RWPE2 (cell line): ENCODE measurements at places on chromosomes 12 and 14.

- DNase-seq, result no peak
Measured at GRCh38 chr12:18919871-18920511, 182.1 kb downstream of the CAPZA3 start.

DNA sequence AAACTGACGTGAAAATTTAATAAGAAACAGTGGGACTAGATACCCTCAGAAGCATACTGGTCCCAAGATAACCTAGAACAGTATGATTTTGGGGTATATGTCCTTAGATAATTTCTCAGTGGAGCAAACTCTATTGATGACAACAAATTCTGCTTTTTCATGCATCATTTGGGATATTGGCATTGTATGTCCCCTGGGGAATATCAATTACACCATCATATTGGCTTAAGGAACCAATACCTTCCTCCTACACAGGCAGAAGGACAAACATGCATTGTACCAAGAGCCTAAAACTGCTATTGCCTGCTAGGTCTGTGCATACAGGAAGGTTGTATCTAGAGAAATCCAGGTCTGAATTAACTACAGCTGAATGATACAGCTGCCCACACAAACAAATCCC lies 17.6 kb upstream of the CDH24 start:
- no peak for DNase-seq

DNA sequence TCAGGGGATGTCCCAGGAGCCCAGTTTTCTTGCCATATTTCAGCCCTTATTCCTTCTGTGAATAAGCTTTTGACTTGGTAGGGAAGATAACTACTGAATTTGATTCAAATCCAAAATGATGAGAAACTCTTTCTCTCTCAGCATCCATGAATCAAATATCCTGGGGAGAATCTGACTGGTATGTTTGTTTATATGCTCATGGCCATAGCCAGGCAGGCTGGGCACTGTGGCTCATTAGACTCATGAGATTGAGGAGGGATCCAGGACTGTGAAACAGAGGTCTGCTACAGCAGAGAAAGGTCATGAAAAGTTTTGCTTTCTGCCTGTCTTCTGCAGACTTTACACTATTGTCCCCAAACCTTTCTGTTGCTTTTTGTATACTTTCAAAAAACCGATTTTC lies 346.4 kb upstream of the ATP2B1 start:
- DNase-seq, result no peak

DNA sequence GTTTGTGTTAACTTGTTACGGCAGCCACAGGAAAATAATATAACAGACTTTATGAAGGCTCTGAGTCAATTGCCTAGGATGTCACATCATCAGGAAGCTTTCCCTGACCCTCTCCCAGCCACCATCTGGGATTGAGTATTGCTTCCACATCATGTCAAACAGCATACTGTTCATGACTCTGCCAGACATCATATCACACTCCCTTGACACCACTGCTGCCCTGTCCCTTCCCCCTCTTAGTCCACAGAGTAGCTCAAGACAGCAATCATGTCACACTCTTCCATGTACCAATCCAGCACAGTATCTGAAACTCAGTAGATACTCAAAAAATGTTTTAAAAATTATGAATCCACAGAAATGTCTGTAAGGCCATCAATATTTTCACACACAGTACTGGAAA lies 168.0 kb downstream of the PIK3C2G start:
- DNase-seq, result no peak

- DNase-seq, result no peak
Measured at GRCh38 chr12:131239384-131240094, 285.8 kb downstream of the ADGRD1 start.

GRCh38 chr14:32593290-32593942 lies 264.3 kb downstream of the AKAP6 start:
- no peak for DNase-seq

DNA sequence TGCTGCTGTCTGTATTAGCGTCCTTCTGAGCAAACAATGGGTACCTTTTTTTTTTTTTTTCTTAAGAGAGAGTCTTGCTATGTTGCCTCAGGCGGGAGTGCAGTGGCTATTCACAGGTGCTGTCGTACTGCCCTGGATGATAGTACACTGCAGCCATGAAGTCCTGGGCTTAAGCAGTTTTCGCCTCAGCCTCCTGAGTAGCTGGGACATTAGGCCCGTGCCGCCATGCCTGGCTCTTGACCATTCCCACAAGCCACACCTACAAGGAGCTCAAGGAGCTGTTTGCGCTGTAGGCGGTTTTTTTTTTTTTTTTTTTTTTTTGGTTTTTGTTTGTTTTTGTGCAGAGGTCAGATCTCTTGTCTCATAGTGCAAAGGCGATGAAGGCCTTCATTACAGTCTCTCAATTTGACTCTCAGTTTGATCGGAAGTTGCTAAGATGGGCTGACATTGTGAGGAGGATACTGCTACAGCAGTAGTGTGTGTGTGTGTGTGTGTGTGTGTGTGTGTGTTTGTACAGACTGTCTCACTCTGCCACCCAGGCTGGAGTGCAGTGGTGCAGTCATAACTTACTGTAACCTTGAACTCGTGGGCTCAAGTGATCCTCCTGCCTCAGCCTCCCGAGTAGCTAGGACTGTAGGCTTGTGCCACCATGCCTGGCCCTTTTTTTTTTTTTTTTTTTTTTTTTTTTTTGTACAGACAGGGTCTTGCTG lies 34.2 kb downstream of the TRAF3 start:
- no peak for DNase-seq

GRCh38 chr14:105316577-105316941 lies 2.0 kb downstream of the PACS2 start:
- no peak for DNase-seq
